ENCODE measurements at places on chromosomes 11 and 22.

GRCh38 chr22:44278243-44279068 is 34.3 kb downstream of the SHISAL1 start:
- DNase-seq = no peak

- no peak for DNase-seq
Observed at GRCh38 chr11:34656062-34656720, 35.3 kb downstream of the EHF start.

DNA sequence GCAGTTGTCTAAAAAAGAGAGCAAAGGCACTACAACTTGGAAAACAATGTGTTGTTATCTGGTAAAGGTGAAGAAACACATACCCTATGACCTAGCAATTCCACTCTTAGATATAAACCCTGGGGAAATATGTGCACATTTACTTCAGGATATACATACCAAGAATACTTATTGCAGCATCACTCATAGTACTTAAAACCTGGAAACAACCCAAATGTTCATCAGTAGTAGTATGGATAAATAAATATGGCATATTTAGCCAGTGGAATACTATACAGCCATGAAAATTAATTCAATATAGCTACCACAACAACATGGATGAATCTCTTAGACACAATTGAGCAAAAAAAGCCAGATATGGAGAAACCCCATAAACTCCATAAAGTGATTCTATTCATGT is 26.1 kb upstream of the MICAL2 start:
- DNase-seq = no peak

- no peak for DNase-seq
Observed at GRCh38 chr11:22343371-22344032, 5.3 kb downstream of the SLC17A6 start.

All from AG09309 (cell line).